ENCODE measurements at places on chromosomes 5 and 9. TPM values are rescaled to one million over a fixed set of nuclear protein-coding genes. Genes with fewer than 3 reads are reported as not detected.

GRCh38 chr5:157494178-157494832 lies 34.3 kb downstream of the NIPAL4 start:
- no peak for DNase-seq

DNA sequence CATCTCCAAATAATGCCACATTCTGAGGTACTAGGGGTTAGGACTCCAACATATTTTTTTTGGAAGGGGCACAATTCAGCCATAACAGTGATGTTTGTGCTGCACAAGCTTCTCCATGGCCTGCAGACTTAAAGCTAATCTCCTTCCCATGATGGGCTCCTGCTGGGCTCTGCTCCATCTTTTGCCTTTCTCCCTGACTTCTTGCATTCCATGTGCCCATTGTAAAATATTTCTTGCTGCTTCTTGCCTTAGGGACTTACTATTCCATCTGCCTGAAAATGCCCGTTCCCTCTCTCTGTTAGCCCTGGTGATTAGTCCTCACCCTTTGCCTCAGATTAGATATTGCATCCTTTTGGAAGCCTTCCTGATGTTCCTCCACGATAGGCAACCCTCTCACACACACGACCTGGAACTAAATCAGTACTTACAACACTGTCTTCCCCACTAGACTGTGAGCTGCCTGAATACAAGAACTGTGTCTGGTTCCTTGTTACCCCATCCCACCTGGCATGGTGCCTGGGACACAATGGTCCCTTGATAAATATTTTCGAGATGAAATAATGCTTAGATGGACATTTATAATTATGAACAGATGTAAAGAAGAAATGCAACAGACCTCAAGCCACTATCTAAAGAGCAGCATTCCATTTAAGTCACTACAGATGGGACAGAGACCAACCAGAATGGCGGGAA lies 33.5 kb downstream of the OR1J1 start:
- DNase-seq, result no peak

- no peak for DNase-seq
These were observed 101.2 kb downstream of the PCSK1 start for GRCh38 chr5:96331681-96332361.

GRCh38 chr5:141778206-141778605 lies 96.2 kb upstream of the ARAP3 start:
- DNase-seq, result no peak

DNA sequence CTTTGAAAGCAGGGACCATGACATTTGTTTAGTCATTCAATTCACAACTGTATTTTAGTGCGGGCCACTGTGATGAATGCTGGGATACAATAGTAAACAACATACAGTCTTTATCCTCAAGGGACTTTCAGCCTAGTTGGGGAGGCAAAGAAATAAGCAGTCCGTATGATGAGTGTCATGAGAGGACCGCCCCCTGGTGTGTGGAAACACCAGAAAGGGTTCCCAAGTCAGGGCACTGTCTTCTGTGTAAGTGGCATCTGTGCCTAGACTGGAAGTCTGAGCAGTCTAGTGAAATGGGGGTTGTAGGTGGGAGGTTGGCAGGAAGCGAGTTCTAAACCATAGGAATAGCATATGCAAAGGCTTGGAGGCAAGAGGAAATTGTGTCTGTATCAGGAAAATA lies 6.8 kb downstream of the C9orf43 start:
- DNase-seq, result no peak

GRCh38 chr5:80168388-80169028 lies 87.3 kb downstream of the SERINC5 start:
- DNase-seq, result no peak

DNA sequence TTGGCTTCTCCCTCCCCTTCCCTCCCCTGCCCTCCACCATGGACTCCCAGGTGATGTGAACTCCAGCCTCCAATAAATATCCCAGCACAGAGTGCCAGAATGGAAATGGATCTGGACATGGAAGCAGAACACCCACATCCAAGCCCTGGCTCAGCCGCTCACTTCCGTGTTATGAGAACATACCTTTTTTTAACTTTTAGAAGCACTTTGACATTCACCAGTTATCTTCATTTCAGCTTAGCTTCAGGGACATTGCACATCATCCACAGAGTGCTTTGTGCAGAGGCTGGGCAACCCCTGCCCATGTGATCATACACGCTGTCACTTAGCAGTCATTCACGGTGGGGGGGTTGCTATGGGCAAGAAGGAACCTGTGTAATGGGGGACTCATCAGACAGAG lies 9.1 kb downstream of the AFAP1L1 start:
- no peak for DNase-seq

DNA sequence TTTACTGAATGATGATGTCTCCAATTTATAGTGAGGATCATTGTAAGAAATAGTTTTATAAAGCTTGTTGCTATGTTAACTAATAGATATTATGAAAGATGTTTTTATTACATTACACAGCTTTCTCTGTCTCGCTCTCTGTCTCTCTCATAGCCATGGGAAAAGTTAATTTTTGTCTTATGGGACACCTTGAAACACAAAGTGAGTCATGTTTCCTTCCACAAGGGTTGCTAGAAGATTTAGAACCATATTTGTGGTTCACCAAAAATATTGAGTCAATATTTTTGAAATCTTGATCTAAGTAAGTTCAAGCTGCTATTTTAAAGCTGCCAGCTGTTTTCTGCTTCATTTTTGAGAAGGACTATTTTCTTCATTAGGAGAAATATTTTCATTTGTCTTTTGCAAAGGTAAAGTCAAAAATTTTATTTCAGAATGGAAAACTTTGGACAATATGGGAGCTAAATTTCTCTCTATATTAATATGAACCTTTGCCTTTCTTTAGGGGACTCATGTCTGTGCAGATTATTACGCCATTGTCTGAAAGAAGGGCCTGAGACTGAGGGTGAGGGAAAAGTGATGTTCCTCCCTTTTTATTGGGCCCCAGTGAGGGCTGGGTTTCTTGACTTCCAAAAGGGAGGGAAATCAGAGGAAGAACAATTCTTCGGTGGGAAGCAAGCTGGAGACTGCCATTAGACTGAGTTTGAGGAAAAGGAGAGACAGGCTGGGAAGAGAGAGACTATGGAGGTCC lies 87.9 kb upstream of the SLC24A2 start:
- no peak for DNase-seq

- DNase-seq, result no peak
These were observed 621 bp downstream of the NR6A1 start for GRCh38 chr9:124770359-124771020.

DNA sequence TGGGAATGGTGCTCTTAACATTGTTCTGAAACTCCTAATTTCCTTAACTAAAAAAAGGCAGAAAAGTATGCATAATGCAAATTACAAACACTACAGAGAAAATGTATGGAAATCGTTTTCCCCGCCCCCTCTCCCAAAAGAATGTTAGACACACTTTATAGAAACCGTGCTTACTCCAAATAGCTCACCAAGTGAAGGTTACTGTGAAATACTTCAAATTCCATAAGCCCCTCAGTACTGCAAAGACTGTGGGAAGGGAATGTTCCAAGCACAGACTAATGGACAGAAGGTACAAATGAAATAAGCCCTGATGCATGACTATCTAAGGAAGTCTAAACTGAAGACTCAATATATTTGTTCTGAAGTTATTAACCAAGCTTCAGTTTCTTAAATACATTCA lies 12.5 kb downstream of the MAPKAP1 start:
- peak; percentile 14 for DNase-seq

DNA sequence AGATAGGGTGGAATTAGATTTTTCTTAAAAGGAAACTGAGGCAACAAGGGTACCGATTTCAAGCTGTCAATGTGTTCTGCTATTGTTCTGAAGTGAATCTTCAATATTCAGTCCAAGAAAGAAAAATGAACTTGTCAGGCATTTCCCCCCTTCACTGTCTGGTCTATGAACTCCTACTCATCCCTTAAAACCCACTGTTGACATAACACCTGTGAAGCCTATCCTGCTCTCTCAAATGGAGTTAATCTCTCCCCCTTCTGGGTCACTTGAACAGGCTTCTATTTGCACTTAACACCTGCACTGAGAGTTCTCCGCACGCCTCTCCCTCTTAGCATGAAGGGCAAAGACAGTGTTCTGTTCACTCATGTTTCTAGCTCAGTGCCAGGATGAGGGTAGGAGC lies 144.3 kb downstream of the CRB2 start:
- no peak for DNase-seq

DNA sequence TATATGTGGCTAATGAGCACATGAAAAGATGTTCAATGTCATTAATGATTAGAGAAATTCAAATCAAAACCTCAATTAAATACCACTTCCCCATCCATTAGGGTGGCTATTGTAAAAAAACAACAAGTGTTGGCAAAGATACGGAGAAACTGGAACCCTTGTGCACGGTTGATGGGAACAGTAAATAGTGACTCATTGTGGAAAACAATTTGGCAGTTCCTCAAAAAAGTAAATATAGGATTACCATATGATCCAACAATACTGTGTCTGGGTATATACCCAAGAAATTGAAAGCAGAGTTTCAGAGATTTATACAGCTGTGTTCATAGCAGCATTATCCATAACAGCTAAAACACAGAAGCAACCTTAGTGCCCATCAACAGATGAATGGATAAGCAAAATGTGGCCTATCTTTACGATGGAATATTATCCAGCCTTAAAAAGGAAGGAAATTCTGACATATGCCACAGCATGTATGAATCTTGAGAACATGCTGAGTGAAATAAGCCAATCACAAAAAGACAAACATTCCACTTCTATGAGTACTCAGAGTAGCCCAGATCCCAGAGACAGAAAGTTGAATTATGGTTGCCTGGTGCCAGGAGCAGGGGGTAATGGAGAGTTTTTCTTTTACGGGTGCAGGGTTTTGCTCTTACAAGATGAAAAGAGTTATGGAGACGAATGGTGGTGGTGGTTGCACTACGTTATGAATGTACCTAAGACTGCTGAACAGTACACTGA lies 41.4 kb upstream of the LRRC14B start:
- no peak for DNase-seq

DNA sequence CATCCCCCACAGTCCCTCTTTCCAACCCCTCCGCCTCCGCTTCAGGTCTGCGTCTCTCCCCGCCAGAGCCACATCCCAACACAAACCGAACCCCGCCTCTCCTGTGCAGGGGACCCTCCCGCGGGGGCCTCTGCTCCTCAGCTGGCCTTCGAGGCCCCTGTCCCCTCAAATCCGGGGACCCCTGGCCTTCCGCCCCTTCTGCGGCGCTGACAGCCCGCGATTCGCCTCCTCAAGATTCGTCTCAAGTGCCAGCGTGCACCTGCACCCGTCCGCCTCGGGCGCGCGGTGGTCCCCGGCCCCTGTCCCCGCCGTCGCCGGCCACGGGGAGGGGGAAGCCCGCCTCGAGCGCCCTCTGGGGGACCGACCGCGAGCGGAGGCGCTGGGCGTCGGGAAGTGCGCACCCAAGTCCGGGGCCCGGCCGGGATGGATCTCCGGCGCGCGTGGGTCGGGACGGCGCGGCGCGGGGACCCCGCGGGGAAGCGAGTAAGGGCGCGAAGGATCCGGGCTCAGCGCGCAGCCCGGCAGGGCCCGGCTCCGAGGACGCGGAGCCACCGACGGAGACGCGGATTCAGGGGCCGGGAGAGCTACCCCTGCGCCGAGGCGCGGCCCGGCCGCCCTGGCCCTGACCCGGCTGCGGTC lies 623 bp downstream of the FLT4 start:
- DNase-seq, result no peak

DNA sequence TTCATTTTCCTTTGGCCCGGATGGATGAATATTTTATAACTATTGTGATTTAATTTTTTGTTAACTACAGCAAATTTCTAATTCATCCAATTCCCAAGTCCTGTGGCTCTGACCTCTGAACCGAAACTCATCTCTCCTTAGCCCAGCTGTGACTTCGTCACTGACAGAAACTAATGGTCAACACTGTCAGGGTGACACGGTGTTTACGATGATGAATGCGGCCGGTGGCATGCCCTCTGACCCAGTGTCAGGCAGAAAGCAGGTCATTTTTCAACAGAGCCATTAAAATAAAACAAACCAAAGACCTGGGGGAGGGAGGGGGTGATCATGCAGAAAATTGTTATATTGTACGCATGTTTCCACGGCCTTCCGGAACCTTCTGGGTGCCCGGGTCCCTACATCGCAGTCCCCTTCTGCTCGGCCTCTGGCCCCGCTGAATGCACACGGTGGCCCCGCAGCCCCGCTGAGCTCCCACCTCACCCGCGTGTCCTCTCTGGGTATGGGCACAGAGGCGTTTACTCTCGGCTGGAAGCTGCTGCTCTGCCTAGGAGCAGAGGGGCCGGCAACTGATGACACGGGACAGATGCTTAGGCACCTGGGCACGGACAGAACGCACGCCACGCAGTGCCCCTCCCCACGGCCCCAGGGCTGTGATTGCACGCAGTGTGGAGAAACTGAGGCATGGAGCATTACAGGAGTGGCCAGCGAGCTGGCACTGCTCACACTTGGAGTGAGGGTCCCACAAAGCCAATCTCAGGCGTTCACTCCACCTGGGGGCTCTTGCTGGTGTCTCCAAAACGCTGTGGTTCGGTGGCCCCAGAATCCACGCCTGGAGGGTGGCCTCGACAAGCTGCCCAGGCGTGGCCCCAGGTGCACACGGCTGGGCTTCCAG lies 8.1 kb downstream of the CCDC187 start:
- no peak for DNase-seq

GRCh38 chr5:139392678-139393496 lies 2.0 kb downstream of the PROB1 start:
- DNase-seq, result no peak

GRCh38 chr5:6273090-6273735 lies 105.1 kb downstream of the MED10 start:
- no peak for DNase-seq

- no peak for DNase-seq
These were observed 523 bp downstream of the EPB41L4B start for GRCh38 chr9:109320331-109320741.

- DNase-seq, result no peak
These were observed 153.0 kb downstream of the FER start for GRCh38 chr5:108900668-108901067.

DNA sequence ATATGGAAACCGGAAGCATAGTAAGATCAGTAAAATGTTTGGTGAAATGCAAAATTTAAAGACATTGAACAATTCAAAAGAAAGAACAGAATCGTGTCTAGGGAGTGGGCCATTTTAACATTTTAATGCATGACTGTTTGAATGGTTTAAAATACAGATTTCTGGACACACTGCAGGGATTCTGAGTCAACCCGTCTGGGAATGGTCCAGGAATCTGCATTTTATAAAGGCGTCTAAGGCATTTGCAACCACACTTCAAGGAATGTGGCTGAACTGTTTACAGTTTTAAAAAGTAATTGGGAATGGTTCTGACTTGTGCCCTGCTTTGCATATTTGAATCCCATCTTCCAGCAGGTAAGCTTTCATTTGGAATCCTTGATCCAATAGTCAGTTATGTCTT lies 811.7 kb upstream of the WWC1 start:
- DNase-seq, result no peak

GRCh38 chr5:180253036-180253824 lies 38.7 kb downstream of the MAPK9 start:
- no peak for DNase-seq

GRCh38 chr9:129253803-129254381 lies 75.8 kb upstream of the IER5L start:
- DNase-seq, result no peak

- no peak for DNase-seq
These were observed 133.1 kb downstream of the GABBR2 start for GRCh38 chr9:98575379-98576346.

The SYK gene
- 5.6 TPM for total RNA-seq

The SH3TC2 gene
- total RNA-seq, result 0.77 TPM

The SLC46A2 gene
- total RNA-seq, result not detected

The DOK3 gene
- total RNA-seq, result 8.6 TPM

The CCNI2 gene
- 1.4 TPM for total RNA-seq

The SEC61B gene
- total RNA-seq, result 163 TPM

The CEP72 gene
- total RNA-seq, result 19.6 TPM

The TUBB4B gene
- 307 TPM for total RNA-seq

All from H1 (cell line).